AG08395 (cell line): ENCODE measurements at places on chromosomes 12 and 14.

DNA sequence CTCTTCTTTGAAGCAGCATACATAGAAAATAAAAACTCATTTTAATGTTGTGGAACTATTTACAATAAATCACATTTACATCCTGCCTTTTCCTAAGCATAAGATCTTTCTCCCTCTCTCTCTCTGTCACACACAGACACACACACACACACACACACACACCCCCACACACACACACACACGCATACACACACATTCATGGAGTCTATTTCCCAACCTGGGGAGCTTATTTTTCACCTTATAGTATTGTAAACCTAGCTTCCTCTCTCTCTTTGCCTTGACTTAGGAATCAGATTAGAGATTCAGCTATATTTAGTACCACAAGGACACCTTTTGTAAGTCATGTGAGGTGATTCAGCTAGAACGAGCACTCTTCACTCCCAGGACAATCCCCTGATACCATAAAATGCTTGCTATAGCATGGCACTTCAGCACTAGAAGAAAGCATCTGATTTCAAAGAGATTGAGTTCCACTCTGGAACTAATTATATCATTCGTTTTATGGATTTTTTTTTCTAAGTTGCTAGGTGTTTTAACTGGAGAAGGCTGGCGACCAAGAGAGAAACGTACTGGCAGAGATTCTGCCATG lies 23.6 kb downstream of the TMEM30B start:
- DNase-seq: no peak

DNA sequence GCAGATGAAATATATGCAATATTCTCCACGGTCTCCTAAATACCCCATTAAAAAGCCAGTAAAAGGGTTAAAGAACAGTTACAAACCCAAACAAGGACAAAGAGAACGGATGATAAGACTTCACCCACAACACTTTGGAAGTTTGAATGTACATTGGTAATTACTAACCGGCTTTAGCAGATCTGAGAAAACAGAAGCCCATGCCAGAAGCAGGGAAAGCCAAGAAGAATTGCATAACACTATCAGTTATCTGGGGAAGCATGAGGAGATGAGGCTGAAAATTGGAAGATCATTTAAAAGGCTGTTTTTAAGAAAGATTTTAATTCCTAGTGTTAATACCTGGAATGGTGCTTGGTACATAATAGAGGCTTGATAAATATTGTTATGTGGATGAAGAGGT lies 55.6 kb upstream of the MYBPC1 start:
- DNase-seq: no peak

GRCh38 chr12:7075518-7075917 lies 15.0 kb downstream of the C1S start:
- DNase-seq: no peak

DNA sequence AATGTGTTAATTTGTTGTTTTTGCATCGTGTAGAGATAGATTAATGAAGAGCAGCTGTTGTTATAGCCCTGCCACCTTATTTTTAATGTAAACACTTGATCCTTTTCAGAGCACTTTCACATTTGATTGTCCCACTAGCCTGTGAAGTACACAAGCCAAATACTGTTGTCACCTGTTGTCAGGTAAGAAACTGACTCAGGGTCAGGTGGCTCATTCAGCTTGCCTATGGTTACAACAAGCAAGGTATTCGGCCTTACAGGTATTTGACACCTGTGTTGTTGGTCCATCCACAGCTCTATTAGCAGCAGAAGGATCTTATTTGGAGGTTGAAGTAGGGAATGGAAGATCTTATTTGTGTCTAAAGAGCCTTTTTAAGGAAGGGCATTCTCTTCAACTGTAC lies 108.9 kb downstream of the GPR135 start:
- no peak for DNase-seq

DNA sequence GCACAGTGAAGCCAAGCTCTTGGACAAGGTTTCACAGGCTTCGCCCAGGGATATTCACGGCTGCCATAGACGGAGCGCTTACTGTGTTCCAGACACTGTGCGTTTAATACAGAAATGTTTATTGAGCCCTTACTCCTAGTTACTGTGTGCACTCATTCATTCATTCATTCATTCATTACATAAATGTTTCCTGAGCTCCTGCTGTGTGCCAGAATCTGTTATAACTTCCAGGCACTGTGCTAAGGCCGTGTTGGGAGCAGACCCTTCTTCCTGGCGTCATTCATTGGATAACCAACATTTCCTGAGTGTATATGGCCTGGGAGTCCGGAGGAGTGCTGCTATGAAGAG lies 760 bp upstream of the MED13L start:
- DNase-seq: no peak
